Endodermal cell (in vitro differentiated cells): ENCODE measurements at places on chromosomes 1 and 21.

DNA sequence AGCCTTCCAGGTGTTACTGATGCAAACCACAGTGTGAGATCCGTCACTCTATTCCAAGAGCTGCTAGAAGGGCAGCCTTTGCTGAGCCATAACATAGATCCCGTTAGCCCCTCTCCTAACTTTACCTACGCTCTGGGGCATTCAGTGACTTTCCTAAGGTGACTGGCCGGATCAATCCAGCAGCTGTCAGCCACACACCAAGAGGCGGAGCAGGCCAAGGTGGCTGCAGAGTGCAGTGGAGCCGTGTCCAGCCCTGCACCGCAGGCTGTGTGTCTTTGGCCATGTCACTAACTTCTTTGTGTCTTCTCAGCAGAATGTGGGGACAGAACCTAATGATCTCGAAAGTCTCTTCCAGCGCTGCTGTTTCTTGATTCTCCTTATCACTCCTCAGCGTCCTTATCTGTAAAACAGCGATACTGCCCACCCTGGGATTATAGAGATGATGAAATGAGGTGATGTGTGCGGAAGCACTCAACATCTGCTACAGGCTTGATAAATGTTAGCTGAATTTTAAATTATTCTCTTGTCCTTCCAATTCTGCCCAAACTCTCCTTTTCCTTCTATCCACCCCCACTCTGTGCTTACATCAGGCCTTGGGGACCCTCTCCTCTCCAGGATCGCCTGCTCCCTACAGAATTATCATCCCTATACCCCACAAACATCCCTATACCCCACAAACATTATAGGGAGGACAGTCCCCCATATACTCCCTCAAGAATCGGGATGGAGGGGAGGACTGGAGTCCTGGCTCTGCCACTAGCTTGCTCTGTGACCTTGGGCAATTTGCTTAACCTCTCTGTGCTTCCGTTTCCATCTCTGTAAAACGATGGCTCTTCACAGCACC is 25.8 kb upstream of the LRRN2 start:
- H3K27ac ChIP-seq, result peak overlapping the region; percentile 87
- no peaks in the 10 kb centered on the region for H3K36me3 ChIP-seq
- H3K27me3 ChIP-seq, result peaks cover 5% of the 10 kb centered on the region
- H3K4me1 ChIP-seq, result peaks cover 6% of the 10 kb centered on the region

- H3K27ac ChIP-seq, result no peak overlapping the region
- peaks cover 14% of the 10 kb centered on the region for H3K4me1 ChIP-seq
- H3K27me3 ChIP-seq, result peaks cover 6% of the 10 kb centered on the region
- no peak overlapping the region for H3K4me3 ChIP-seq
These were observed 288.3 kb upstream of the ADGRL2 start for GRCh38 chr1:81512252-81513003.

GRCh38 chr1:51331206-51332100 is 1.1 kb upstream of the TTC39A start:
- peak overlapping the region; percentile 81 for H3K4me3 ChIP-seq
- H3K27ac ChIP-seq, result no peak overlapping the region
- peaks cover 11% of the 10 kb centered on the region for H3K27me3 ChIP-seq
- H3K4me1 ChIP-seq, result peaks cover 4% of the 10 kb centered on the region
- no peaks in the 10 kb centered on the region for H3K36me3 ChIP-seq

- H3K36me3 ChIP-seq, result no peaks in the 10 kb centered on the region
- no peak overlapping the region for H3K27ac ChIP-seq
- H3K4me1 ChIP-seq, result no peaks in the 10 kb centered on the region
These were observed 33.4 kb upstream of the COX20 start for GRCh38 chr1:244802041-244802440.
